ENCODE measurements at places on chromosomes 1 and 21. TPM values are rescaled to one million over a fixed set of nuclear protein-coding genes. Genes with fewer than 3 reads are reported as not detected.

DNA sequence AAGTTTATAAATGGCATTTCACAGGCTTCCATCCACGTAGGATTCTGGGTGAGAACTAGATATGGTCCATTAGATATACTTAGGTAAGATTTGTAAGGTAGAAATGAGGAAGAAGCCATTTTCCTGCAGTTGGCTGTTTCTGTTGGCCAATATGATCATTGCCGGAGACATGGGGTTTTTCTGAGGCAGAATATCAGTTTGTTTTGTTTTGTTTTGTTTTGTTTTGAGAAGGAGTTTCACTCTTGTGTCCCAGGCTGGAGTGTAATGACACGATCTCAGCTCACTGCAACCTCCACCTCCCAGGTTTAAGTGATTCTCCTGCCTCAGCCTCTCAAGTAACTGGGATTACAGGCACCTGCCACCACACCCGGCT is 8.7 kb upstream of the EYA3 start:
- H3K27me3 ChIP-seq: peaks cover 52% of the 10 kb centered on the region
- no peaks in the 10 kb centered on the region for H3K36me3 ChIP-seq
- H3K27ac ChIP-seq: no peak overlapping the region
- H3K4me1 ChIP-seq: peaks cover 5% of the 10 kb centered on the region
- DNase-seq: no peak
- H3K4me3 ChIP-seq: no peak overlapping the region

- peaks cover 29% of the 10 kb centered on the region for H3K36me3 ChIP-seq
- no peaks in the 10 kb centered on the region for H3K27me3 ChIP-seq
- peak; percentile 18 for DNase-seq
- peak overlapping the region; percentile 83 for H3K27ac ChIP-seq
- H3K4me3 ChIP-seq: peak overlapping the region; percentile 89
- peaks cover 49% of the 10 kb centered on the region for H3K4me1 ChIP-seq
Observed at GRCh38 chr1:241639623-241640148, 483 bp downstream of the CHML start.

GRCh38 chr1:147769106-147769505 is 8.7 kb upstream of the GJA5 start:
- peaks cover 17% of the 10 kb centered on the region for H3K4me1 ChIP-seq
- H3K4me3 ChIP-seq: no peak overlapping the region

DNA sequence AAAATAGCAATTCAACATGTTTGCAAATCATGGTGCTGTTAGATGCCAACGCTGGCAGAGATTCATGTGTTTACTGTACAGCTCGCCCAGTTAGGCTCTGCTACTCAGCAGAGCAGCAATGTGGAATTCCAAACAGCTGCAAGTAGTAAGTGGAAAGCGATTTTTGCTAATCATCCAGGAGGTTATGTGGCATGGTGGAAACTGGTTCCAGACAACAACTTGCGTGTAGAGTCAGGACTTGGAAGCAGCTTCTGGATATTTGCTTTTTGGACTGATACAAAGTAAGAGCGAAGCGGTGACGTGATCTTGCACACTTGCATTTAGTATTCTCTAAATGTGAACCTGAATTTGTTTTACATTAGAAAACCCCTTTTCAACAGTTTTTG is 27.1 kb upstream of the HHAT start:
- H3K27ac ChIP-seq: no peak overlapping the region
- H3K4me1 ChIP-seq: no peaks in the 10 kb centered on the region
- H3K4me3 ChIP-seq: no peak overlapping the region
- H3K27me3 ChIP-seq: peaks cover 13% of the 10 kb centered on the region

DNA sequence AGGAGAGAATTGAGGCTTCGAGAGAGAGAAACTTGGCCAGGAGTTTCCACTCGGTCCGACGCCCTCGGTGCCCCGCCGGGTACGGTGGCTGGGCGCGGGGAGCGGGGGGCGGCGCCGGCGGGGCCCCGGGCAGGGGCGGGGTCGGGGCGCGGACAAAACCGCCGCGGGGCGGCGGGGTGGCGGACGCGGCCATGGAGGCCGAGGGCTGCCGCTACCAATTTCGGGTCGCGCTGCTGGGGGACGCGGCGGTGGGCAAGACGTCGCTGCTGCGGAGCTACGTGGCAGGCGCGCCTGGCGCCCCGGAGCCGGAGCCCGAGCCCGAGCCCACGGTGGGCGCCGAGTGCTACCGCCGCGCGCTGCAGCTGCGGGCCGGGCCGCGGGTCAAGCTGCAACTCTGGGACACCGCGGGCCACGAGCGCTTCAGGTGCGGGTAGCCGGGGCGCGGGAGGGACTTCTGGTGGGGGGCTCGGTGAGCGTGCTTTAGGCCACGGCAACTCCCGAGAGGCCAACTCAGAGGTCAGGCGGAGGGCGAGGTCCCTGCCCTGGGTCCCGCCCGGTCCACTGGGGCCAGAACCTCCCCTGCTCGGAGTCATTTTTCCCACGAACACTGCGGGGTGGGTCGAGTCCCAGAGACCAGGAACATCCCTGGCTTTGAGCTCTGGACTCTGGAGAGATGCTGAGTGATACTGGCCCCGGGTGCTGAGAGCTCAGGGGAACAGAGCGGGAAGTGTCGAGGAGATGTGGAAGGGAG is 431 bp downstream of the RAB42 start:
- H3K4me1 ChIP-seq: peaks cover 6% of the 10 kb centered on the region
- H3K27me3 ChIP-seq: peaks cover 7% of the 10 kb centered on the region
- H3K36me3 ChIP-seq: peaks cover 3% of the 10 kb centered on the region
- H3K4me3 ChIP-seq: peak overlapping the region; percentile 77
- H3K27ac ChIP-seq: no peak overlapping the region

DNA sequence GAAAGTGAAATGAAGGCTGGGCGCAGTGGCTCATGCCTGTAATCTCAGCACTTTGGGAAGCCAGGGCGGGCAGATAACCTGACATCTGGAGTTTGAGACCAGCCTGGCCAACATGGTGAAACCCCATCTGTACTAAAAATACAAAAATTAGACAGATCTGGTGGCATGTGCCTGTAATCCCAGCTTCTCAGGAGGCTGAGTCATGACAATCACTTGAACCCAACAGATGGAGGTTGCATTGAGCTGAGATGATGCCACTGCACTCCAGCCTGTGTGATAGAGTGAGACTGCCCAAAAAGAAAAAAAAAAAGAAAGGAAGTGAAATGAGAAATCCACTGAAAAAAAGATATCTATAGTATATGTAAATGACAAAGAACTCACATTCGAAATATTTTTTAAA is 439.9 kb downstream of the DISC1 start:
- H3K27me3 ChIP-seq: peaks cover 2% of the 10 kb centered on the region
- H3K27ac ChIP-seq: no peak overlapping the region
- H3K4me3 ChIP-seq: no peak overlapping the region
- H3K4me1 ChIP-seq: no peaks in the 10 kb centered on the region
- H3K36me3 ChIP-seq: no peaks in the 10 kb centered on the region
- DNase-seq: no peak

Gene MPZ
- 4.0 TPM for total RNA-seq

GRCh38 chr1:189682591-189682990 is 795.1 kb downstream of the BRINP3 start:
- no peak for DNase-seq
- H3K27ac ChIP-seq: no peak overlapping the region
- no peaks in the 10 kb centered on the region for H3K27me3 ChIP-seq
- H3K4me3 ChIP-seq: no peak overlapping the region
- no peaks in the 10 kb centered on the region for H3K36me3 ChIP-seq

GRCh38 chr1:180566026-180566425 is 7.3 kb downstream of the OVAAL start:
- H3K4me1 ChIP-seq: peaks cover 1% of the 10 kb centered on the region
- no peak overlapping the region for H3K27ac ChIP-seq
- H3K36me3 ChIP-seq: no peaks in the 10 kb centered on the region
- no peak overlapping the region for H3K4me3 ChIP-seq
- peaks cover 13% of the 10 kb centered on the region for H3K27me3 ChIP-seq

GRCh38 chr1:93221913-93222312 is 41.4 kb downstream of the CCDC18 start:
- peaks cover 35% of the 10 kb centered on the region for H3K4me1 ChIP-seq
- H3K36me3 ChIP-seq: peaks cover 79% of the 10 kb centered on the region
- DNase-seq: no peak
- H3K27me3 ChIP-seq: no peaks in the 10 kb centered on the region
- H3K4me3 ChIP-seq: no peak overlapping the region

Gene SFPQ
- total RNA-seq: 369 TPM

DNA sequence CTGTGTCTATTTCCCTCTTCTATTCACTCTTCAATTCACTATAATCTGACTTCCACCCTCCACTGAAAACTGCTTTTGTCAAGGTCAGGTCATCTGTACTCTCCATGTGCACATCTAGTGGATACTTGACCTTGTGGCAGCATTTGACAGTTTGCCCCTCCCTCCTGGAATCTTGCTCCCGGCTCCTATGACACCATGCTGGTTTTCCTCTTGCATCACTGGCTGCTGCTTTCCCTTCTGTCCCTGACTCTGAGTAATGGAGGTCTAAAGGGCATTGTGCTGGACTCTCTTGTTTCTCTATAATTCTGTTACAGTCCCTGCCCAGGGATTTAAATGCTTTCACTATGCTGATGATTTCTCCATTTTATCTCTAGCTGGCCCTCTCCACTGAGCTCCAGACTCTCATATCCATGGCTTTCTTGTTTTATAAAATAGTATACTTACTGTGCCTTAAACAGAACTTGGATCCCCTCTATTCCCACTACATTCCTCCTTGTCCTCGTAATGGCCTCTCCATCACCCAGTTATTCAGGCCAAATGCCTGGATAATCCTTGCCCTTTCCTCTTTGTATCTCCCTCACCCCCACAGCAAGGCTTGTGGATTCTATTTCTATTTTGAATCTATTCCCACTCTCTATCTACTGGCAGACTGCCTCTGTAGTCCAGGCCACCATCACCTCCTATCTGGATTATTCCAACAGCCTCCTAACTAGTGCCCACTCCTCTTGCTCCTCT is 36.8 kb upstream of the PODN start:
- H3K36me3 ChIP-seq: peaks cover 3% of the 10 kb centered on the region
- peaks cover 2% of the 10 kb centered on the region for H3K4me1 ChIP-seq
- no peak for DNase-seq
- no peaks in the 10 kb centered on the region for H3K27me3 ChIP-seq
- no peak overlapping the region for H3K4me3 ChIP-seq

- H3K36me3 ChIP-seq: no peaks in the 10 kb centered on the region
- DNase-seq: no peak
- H3K4me1 ChIP-seq: no peaks in the 10 kb centered on the region
- H3K4me3 ChIP-seq: no peak overlapping the region
Observed at GRCh38 chr1:165575468-165576099, 31.8 kb downstream of the LRRC52 start.

Gene UTS2
- not detected for total RNA-seq

Gene MFSD2A
- total RNA-seq: 43.3 TPM
